Esophagus muscularis mucosa (tissue), 4 donors: ENCODE measurements at places on chromosomes 4 and X.

DNA sequence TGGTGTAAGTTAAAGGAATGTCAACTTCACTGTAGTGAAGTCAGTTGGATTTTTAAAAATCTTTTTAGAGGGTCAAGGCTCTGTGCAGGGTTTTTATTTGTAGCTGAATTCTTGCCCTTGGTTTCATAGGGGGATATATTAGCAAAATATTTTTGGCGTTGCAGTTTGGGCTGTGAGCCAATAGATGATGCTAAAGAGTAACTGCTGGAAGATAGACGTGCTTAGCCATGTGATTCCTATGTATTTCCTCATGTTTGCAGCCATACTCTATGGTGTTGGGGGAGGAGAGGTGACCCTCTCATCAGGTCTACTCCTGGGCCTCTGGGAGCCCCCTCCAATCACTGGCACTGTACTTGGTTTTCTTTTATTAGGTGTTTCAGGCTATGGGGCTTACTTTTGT is 246.7 kb upstream of the ARHGAP24 start:
- no peaks in the 10 kb centered on the region for H3K4me1 ChIP-seq
- H3K36me3 ChIP-seq: no peaks in the 10 kb centered on the region
- H3K27ac ChIP-seq: no peak overlapping the region
- no peak overlapping the region for H3K4me3 ChIP-seq
- no peak for DNase-seq

DNA sequence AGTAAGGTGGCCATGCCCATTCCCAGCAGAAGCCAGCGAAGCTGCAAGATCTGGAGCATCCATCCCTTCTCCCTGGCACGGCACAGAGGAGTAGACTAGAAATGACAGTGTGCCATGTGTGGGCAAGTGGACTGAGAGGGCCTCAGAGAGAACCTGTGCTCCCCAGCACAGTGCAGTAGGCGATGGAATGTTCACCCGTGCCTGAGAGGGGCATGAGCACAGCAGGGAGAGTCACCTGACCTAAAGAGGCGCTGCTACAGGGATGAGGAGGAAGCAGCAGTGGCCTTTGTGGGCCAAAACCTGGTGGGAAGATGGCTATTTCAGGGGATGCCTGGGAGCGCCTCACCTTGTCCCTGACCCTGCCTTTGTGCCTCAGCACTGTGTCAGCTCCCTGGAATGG is 8.0 kb upstream of the CDKN2AIP start:
- no peak overlapping the region for H3K4me3 ChIP-seq
- H3K27ac ChIP-seq: no peak overlapping the region
- H3K27me3 ChIP-seq: no peaks in the 10 kb centered on the region
- DNase-seq: no peak
- H3K36me3 ChIP-seq: no peaks in the 10 kb centered on the region

- H3K4me3 ChIP-seq: no peak overlapping the region
- no peak for DNase-seq
- H3K4me1 ChIP-seq: peaks cover 6% of the 10 kb centered on the region
Observed at GRCh38 chrX:68421636-68422035, 11.7 kb downstream of the OPHN1 start.

- DNase-seq: no peak
- no peaks in the 10 kb centered on the region for H3K4me1 ChIP-seq
- no peak overlapping the region for H3K4me3 ChIP-seq
- no peak overlapping the region for H3K27ac ChIP-seq
- H3K36me3 ChIP-seq: no peaks in the 10 kb centered on the region
- H3K27me3 ChIP-seq: no peaks in the 10 kb centered on the region
Observed at GRCh38 chrX:135688137-135688536, 25.3 kb upstream of the CT45A1 start.

DNA sequence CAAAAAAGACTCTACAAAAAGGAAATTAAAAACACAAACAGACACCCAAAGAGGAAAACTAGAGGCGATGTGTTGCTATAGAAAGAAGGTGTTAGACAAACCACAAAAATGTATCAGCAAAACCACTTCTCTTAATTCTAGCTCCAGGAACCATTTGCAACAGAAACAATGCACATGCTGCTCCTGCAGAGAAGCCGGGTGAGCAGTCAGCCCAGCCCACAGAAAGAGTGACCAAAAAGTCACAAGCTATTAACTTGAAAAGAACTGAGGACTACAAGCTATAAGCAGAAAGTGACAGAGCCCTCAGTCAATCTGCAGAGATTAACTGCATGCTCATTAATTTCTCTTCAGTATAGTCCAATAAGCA is 96.2 kb upstream of the KLHL13 start:
- H3K27me3 ChIP-seq: no peaks in the 10 kb centered on the region
- no peaks in the 10 kb centered on the region for H3K36me3 ChIP-seq
- no peak overlapping the region for H3K27ac ChIP-seq
- peaks cover 4% of the 10 kb centered on the region for H3K4me1 ChIP-seq

- no peak overlapping the region for H3K27ac ChIP-seq
- H3K27me3 ChIP-seq: no peaks in the 10 kb centered on the region
- no peak for DNase-seq
- no peak overlapping the region for H3K4me3 ChIP-seq
- peaks cover 7% of the 10 kb centered on the region for H3K4me1 ChIP-seq
Observed at GRCh38 chr4:76783836-76784235, 114.1 kb downstream of the SOWAHB start.

DNA sequence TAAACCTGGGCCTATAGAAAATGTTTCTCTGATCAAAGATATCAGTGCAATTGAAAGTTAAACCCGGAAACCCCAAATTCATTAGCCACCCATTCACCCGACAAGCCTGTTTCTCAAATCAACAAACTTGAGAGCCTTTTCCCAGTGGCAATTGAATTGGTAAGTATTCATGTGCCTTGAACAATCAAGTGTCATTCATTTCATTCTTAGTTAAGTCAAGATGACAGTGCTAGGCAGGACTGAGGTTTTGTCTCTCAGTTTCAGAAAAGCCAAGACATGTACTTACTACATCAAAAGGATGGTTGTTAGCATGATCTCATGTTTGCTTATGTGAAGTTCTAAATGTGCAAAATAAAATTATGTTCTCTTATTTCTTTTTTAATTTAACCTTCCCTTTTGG is 32.3 kb downstream of the CC2D2A start:
- no peaks in the 10 kb centered on the region for H3K4me1 ChIP-seq
- peaks cover 23% of the 10 kb centered on the region for H3K36me3 ChIP-seq
- DNase-seq: peak; percentile 29
- H3K27ac ChIP-seq: no peak overlapping the region

DNA sequence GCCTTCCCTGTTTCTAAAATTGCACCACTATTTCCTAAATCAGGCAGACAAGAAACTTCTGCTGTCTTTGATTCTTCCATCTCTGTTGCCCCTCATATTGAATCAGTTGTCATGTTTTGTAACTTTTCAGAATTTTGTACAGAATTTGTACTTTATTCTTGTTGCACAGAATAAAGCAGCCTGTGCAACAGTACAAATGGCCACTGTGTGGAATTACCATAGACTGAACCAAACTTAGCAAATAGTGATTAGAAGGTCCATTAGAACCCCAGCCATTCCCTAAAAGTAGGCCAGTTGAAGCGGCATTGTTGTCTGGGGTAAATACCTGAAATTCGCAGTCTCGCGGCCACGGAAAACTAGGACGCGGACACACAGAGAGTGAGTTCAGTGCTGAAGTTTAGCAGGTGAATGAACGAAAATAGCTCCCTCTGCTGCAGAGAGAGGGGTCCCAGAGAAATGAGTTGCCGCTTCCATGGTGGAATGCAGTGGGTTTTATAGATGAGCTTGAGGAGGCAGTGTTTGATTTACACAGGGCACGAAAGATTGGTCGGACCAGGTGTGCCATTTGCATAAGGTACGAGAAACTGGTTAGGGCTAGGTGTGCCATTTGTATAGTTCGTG is 71.8 kb downstream of the C4orf33 start:
- H3K36me3 ChIP-seq: no peaks in the 10 kb centered on the region
- H3K4me3 ChIP-seq: no peak overlapping the region
- no peaks in the 10 kb centered on the region for H3K27me3 ChIP-seq
- DNase-seq: no peak

- H3K36me3 ChIP-seq: no peaks in the 10 kb centered on the region
- no peaks in the 10 kb centered on the region for H3K27me3 ChIP-seq
- DNase-seq: no peak
- H3K4me1 ChIP-seq: no peaks in the 10 kb centered on the region
Observed at GRCh38 chr4:162852642-162853041, 314.0 kb downstream of the NAF1 start.

GRCh38 chr4:57763070-57763469 is 652.9 kb upstream of the IGFBP7 start:
- no peak for DNase-seq
- no peaks in the 10 kb centered on the region for H3K27me3 ChIP-seq

DNA sequence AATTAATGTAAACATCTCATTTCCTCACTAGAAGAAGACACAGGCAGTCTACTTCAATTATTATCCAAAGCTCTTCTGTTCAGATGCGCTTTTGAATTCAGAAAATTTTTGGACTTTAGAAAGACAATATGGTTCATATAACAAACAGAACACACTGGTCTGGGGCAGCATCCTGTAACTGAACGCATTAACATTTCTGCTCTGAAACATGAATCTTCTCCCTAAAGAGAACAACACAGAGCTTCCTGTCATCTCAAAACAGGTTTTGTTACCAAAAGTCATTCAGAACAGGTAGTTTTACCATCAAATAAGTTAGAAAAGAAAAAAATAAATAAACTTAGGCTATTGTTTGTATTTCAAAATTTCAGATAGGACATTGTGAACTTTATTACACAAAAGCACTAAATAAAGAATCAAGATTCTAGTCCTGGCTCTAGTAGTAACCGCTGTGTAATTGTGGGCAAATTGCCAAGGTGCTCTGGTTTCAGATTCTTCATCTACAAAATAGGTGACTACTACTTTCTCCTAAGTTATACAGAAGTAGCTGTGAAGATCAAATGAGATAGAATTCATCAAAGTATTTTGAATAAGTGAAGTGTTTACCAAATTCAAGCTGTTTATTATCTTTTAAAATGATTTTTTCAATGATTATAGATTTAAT is 252.3 kb upstream of the RASGEF1B start:
- H3K27ac ChIP-seq: no peak overlapping the region
- no peak overlapping the region for H3K4me3 ChIP-seq
- DNase-seq: no peak
- H3K36me3 ChIP-seq: no peaks in the 10 kb centered on the region
- H3K27me3 ChIP-seq: no peaks in the 10 kb centered on the region
- peaks cover 24% of the 10 kb centered on the region for H3K4me1 ChIP-seq

GRCh38 chr4:40564815-40565483 is 64.7 kb downstream of the RBM47 start:
- H3K27ac ChIP-seq: no peak overlapping the region
- no peak overlapping the region for H3K4me3 ChIP-seq
- H3K27me3 ChIP-seq: no peaks in the 10 kb centered on the region
- H3K36me3 ChIP-seq: no peaks in the 10 kb centered on the region

DNA sequence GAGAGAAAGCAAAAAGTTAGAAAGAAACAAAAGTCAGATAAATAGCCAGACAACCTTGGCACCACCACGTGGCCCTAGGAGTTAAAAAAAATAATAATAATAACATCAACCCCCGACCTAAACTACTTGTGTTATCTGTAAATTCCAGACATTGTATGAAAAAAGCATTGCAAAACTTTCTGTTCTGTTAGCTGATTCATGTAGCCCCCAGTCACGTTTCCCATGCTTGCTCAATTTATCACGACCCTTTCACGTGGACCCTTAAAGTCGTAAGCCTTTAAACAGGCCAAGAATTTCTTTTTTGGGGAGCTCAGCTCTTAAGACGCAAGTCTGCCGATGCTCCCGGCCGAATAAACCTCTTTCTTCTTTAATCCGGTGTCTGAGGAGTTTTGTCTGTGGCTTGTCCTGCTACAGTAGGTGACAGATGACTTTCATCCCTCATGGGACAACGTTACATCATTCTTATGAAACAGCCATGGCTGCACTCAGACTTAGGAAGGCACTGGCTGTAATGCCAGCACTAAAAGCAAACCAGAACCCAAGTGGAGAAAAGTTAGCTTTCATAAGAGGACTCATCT is 520 bp downstream of the ACOX3 start:
- H3K27ac ChIP-seq: peak overlapping the region; percentile 93
- H3K27me3 ChIP-seq: no peaks in the 10 kb centered on the region
- no peak for DNase-seq
- H3K4me3 ChIP-seq: peak overlapping the region; percentile 92
- no peaks in the 10 kb centered on the region for H3K36me3 ChIP-seq
- peaks cover 81% of the 10 kb centered on the region for H3K4me1 ChIP-seq

GRCh38 chrX:41449131-41449530 is 2.0 kb downstream of the NYX start:
- no peak for DNase-seq
- H3K4me1 ChIP-seq: peaks cover 9% of the 10 kb centered on the region
- H3K27me3 ChIP-seq: no peaks in the 10 kb centered on the region
- no peaks in the 10 kb centered on the region for H3K36me3 ChIP-seq

- DNase-seq: no peak
- H3K4me3 ChIP-seq: peak overlapping the region; percentile 56
- H3K36me3 ChIP-seq: no peaks in the 10 kb centered on the region
- H3K4me1 ChIP-seq: peaks cover 35% of the 10 kb centered on the region
Observed at GRCh38 chrX:47191806-47192401, 1.7 kb upstream of the UBA1 start.

- H3K4me1 ChIP-seq: peaks cover 16% of the 10 kb centered on the region
- H3K36me3 ChIP-seq: no peaks in the 10 kb centered on the region
- DNase-seq: no peak
- H3K27me3 ChIP-seq: no peaks in the 10 kb centered on the region
- no peak overlapping the region for H3K4me3 ChIP-seq
Observed at GRCh38 chr4:7311205-7311604, 118.9 kb downstream of the SORCS2 start.

DNA sequence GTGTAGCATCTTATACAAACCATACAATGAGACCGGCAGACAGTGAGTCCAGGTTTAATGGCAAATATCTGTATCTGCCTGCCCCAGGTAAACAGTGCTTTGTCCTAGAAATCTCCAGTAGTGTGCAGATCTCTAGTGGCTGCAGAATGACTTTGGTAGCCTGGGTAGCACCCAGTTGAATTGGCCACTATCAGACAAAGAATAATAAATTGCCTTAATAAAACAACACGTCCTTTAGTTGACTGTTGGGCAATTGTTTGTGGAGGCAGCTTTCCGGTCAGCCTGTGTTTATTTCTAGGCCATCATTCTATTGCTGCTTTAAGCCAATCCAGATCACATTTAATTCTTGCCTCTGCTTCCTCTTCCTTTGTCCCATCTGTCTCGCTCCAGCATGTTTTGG is 52.5 kb downstream of the SNX25 start:
- peaks cover 13% of the 10 kb centered on the region for H3K36me3 ChIP-seq
- no peaks in the 10 kb centered on the region for H3K27me3 ChIP-seq
- no peak overlapping the region for H3K27ac ChIP-seq
- peaks cover 4% of the 10 kb centered on the region for H3K4me1 ChIP-seq
- H3K4me3 ChIP-seq: no peak overlapping the region

DNA sequence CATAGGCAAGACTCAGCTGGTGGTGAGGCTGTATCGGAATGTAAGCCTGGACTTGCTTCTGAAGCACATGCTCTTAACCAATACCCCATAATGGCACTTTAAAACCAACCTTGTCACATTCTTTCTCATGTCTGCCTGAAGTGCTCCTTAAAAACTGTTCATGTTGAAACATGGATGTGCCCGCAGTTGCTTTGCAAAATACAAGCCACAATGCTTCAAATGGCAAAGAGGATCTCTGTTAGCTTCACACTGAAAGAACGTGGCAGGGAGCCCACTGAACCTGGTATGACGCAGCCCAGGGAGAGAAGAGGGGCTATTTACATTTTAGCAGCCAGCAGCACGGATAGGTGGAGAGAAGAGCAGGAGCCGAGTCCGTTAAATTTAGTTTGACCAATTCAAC is 29.3 kb downstream of the SOD3 start:
- DNase-seq: no peak
- no peak overlapping the region for H3K4me3 ChIP-seq
- H3K27me3 ChIP-seq: no peaks in the 10 kb centered on the region
- no peaks in the 10 kb centered on the region for H3K4me1 ChIP-seq
- peaks cover 60% of the 10 kb centered on the region for H3K36me3 ChIP-seq
- peak overlapping the region; percentile 54 for H3K27ac ChIP-seq

GRCh38 chr4:128378668-128379067 is 91.1 kb upstream of the PGRMC2 start:
- H3K27me3 ChIP-seq: no peaks in the 10 kb centered on the region
- H3K4me1 ChIP-seq: peaks cover 10% of the 10 kb centered on the region
- H3K4me3 ChIP-seq: no peak overlapping the region
- H3K27ac ChIP-seq: no peak overlapping the region
